ENCODE measurements at places on chromosomes 13 and 19.

GRCh38 chr13:34247596-34247995 is 429.6 kb downstream of the RFC3 start:
- no peak for DNase-seq

DNA sequence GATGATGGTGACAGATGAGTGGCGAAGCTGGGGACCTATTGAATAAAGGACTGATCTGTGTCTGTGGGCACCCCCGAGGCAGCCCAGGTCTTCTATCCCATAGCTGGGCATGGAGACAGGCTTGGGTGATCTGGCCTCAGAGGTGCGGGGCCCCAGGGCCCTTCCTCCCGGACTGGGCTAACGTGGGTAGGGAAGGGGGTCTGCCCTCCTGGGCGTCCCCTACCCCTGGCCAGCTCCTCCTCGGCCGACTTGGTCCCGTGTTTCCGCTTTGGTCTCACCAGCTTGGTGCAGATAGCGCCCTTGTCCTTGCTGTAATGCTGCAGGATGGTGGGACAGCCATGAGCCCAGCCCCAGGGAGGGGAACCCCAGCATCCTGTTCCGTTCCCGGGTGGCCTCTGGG is 3.3 kb downstream of the MATK start:
- DNase-seq, result no peak

DNA sequence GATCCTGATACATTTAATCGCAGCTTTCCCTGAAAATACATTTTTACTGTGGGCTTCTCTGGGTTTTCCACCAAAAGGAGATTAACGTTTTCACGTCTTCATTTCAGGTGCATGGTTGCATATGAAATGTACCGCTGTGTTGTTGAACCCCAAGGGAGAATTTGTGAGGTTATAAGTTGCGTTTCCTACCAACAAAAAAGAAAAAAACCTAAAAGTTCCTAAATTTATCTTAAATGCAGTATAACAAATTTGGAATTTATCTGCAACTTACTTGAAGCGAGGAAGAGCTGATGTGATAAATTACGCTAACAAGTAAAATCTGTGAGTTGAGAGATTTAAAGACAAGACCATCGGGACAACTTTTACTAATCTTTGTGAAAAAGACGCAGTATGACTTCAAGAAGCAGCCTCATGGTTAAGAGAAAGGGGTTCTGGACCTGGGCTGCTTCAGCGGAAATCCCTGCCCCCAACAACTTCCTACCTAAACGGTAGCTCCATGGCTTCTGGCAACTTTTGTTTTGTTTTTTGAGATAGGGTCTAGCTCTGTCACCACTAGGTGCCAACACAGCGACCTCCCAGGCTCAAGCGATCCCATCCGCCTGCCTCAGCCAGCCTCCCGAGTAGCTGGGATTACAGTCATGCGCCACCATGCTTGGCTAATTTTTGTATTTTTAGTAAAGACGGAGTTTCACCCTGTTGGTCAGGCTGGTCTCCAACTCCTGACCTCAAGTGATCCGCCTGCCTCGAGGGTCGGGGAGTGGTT is 958 bp upstream of the OBI1 start:
- no peak for DNase-seq

GRCh38 chr13:113964251-113964995 is 9.5 kb downstream of the C13orf46 start:
- no peak for DNase-seq

DNA sequence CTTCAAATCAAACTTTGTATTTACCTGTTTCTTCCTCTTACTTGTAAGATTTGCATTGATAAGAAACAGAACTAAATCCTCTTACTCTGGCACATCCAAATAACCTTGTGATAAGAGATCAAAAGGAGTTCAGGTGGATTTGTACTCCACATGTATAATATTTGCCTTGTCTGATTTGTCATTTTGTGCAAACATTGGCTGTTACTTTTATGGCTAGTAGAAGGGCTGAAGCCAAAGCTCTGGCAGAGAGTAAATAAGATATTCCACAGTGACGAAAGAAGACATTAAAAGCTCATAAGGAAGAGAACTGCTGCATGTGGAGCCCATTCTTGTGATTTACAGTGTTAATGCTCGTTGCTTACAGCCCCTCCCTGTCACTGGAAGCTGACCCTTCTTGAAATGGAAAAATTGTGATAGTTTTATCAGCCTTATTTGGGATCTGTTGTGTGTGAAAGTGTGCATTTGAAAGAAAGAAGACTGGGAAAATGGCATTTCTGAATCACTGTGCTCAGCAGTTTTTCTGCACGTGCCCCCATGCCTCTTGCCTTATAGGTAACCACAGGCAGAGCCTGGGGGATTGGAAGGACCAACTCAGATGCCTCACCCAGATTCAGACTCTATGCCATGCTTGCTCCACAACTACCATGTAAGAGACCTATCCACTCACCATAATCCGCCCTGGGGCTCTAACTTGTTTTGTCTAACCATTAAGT is 68.2 kb downstream of the OXGR1 start:
- no peak for DNase-seq

- DNase-seq, result no peak
Measured at GRCh38 chr13:43520351-43520750, 266.4 kb downstream of the ENOX1 start.

DNA sequence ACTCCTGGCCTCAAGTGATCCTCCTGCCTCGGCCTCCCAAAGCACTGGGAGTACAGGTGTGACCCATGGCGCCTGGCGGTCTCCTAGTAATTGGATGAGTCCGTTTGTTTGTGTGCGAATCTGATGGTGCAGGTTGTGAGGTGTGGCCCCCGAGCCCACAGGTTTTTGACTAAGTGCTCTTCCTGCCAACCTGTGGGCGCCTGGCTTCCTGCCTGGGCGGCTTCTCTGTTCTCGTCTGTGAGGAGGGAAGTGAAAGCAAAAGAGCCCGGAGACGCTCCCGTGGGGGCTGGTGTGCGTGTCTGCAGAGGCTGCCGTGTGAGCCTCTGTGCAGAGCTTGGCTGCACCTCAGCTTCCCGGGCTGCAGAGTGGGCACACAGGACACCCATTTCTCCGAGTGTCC is 10.0 kb downstream of the ARHGAP45 start:
- DNase-seq, result no peak

DNA sequence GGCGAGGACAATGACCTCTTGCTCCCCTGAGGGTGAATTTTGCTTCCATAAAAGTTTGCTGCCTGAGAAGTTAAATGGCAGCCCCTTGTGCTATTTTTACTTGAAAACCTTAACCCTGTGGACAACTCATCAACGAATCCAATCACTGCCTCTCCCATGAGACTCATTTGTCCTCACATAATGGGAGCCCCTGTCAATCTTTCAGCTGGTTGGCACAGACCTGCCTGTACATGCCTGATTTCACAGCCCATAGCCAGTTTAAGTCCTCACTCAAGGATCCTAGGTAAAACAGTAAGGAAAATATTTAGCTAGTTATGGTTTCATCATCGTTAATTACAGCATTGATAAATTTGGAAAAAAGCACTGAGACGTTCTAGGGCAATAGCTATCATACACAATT is 207.4 kb downstream of the NHLRC3 start:
- peak; percentile 84 for DNase-seq

DNA sequence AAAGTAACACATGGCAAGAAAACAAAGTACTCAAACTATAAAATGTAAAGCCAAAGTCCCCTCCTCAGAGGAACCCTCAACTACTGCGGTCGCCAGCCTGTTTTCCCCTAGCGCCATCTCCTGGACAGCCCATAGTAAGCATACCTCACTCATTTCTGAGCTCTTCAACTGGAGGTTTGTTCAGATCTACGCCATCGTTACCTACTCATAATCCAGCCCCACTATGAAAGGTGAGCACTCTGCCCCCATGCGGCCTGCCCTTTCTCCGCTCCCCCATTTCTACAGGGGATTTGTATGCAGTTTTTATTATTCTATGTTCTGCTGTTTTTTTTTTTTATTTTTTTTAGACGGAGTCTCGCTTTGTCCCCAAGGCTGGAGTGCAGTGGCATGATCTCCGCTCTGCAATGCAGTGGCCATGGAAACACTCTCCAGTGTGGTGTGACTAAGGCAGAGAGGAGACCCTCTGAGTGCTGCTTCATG is 26.2 kb downstream of the OPA3 start:
- peak; percentile 58 for DNase-seq

DNA sequence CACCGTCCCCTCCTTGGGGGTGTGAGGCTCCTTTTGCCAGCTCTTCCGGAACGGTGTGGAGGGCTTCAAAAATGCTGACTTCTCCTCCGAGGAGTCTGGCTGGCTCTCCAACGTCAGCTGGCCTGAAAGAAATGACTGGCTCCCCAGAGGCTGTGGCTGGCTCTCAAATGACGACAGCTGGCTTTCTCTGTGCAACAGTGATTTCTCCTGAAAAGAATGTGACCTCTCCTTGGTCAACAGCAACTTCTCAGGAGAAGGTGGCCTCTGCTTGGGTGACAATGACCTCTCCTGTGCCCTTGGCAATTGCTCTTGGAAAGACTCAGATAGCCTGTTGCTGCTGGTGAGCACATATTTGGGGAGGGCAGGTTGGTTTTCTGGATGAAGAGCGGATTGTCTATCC is 29.2 kb downstream of the ONECUT3 start:
- DNase-seq, result no peak

- DNase-seq, result no peak
Measured at GRCh38 chr19:7996883-7997282, 8.6 kb downstream of the ELAVL1 start.

DNA sequence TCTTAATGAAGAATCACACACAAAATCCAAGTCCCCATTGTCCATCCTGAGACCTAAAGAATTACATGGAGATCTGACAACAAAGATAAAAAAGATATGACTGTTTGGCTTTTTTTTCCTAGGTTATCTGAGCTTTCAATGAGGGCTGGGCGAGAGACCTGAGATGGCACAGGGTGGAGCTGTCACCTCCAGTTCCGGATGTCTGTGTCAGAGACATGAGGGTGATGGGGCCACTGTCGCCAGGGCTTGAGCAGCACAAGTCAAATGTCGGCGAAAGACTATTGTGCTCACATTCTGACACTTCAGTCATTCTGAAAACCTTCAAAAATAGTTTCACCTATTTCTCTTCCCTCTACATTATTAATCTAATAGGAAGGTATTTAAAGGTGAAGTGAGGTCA is 65.7 kb downstream of the SLC7A1 start:
- no peak for DNase-seq

- DNase-seq, result no peak
Measured at GRCh38 chr13:53152057-53152421, 123.4 kb downstream of the OLFM4 start.

DNA sequence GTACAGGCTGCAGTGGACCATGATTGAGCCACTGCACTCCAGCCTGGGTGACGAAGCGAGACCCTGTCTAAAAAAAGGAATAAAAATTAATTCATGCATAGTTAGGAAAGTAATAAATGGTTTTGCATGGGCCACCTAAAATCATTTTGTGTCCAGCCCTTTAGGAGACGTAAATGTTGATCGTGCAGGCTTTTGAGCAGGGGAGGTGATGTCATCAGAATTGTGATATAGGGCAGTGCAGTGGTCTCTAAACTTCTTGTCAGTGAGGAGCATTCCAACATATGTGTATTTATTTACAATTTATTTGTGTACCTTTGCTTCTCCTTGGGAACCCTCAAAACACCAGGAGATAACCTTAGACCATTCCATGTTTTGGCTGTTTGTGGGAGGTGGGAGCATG is 3.0 kb downstream of the SMARCA4 start:
- no peak for DNase-seq

DNA sequence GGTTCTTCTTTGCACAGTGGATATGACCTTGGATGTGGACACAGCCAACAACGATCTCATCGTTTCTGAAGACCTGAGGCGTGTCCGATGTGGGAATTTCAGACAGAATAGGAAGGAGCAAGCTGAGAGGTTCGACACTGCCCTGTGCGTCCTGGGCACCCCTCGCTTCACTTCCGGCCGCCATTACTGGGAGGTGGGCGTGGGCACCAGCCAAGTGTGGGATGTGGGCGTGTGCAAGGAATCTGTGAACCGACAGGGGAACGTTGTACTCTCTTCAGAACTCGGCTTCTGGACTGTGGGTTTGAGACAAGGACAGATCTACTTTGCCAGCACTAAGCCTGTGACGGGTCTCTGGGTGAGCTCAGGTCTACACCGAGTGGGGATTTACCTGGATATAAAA is 9.4 kb downstream of the RFPL4AL1 start:
- no peak for DNase-seq

DNA sequence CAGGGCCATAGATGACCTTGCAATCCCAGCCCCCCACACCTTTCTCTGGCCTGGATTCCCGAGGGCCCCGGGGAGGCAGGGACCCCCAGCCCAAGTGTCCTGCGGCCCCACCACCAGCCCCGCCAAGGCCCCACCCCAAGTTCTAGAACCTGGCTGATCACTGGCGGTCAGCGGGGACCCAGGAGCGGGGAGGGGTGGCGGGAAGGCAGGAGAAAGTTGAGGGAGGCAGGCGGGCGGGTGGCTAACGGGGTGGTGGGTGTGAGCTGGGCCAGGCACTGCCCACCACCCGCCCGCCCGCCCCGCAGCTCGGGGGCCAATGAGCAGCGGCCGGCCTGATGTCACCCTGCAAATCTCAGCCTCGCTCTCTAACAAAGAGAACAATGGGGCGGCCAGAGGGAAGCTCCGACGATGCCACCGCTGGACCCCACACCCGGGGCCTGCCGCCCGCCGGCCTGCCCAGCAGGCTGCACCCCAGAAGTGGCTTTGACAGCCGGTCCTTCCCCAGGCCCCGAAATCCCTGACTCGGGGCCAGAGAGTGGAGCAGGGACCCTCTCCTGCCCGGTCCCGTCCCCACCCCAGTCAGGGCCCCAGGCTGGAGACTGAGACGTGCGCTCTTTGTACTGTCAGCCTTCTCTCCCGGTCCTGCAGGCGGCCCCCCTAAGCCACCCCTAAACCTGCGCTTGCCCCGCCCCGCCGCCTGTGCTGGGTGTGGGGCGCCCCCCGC is 1.6 kb downstream of the MEX3D start:
- no peak for DNase-seq

DNA sequence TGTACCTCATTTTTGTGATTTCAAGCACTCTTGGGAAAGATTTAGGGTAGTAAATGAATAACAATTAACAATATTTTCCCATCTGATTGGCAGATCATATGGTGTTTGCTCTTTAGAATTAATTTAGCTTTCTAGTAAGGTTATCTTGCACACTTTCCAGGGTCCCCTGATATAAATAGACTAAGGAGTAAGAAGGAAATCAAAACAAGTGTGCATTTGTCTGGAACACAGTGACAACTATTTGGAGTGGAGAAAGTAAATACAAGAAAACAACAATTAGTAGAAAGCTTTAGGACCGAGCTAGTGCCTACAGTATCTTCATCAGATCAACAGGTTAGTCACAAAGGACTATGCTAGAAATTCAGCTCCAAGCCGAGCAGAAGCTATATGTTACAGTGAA is 429.5 kb downstream of the COG6 start:
- DNase-seq, result no peak

- no peak for DNase-seq
Measured at GRCh38 chr19:31074199-31075125, 274.8 kb downstream of the TSHZ3 start.

- DNase-seq, result no peak
Measured at GRCh38 chr19:28281676-28282075, 931.3 kb downstream of the UQCRFS1 start.

GRCh38 chr19:41354343-41354953 is 726 bp upstream of the TGFB1 start:
- DNase-seq, result no peak

DNA sequence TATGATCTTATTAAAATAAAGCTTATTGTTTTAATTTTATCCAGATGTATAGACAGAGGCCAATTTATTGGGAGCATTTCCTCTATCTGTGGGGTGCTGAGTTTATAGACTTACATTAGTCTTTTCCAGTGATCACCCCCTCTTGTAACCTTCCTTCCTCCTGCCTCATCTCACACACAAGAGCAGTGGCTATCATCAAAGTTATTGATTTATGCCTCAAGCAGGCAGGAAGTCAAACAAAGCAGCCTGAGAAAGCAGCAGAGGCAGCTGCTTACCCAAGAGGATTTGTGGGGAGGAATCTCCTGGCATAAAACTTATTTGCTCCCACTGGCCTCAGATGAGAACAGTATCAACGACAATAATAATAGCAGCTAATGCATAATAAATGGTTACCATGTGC is 26.3 kb upstream of the DCLK1 start:
- DNase-seq, result no peak
